ENCODE measurements at places on chromosomes 2 and 18. TPM values are rescaled to one million over a fixed set of nuclear protein-coding genes. Genes with fewer than 3 reads are reported as not detected.

ACMSD gene
- not detected for total RNA-seq

TCF23 gene
- total RNA-seq, result not detected

CTAGE1 gene
- not detected for total RNA-seq

SERPINB2 gene
- total RNA-seq, result not detected

KLHL41 gene
- total RNA-seq, result 0.10 TPM

CDH19 gene
- not detected for total RNA-seq

TSGA10 gene
- 4.2 TPM for total RNA-seq

SH3RF3 gene
- 12.8 TPM for total RNA-seq

RANBP2 gene
- 67.7 TPM for total RNA-seq

PCARE gene
- total RNA-seq, result not detected

DNA sequence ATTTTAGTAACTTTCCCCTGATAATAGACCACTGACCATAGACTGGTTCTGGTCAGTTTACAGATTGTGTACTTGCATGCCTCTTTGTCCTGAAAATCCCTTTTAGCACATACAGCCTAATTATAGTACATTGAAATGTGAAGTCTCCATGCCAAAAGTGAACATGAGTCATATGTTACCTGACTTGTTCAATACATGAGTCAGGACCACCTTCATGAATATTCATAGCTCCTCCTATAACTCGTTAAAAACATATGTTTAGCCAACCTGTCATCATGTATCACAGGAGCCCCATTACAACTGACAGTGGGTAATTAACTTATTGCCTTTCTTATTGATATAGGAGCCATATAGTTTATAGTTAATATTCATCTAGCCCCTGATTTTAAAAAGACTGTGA lies 78.6 kb downstream of the SH3YL1 start:
- H3K4me1 ChIP-seq, result no peaks in the 10 kb centered on the region
- H3K36me3 ChIP-seq, result peaks cover 6% of the 10 kb centered on the region
- no peak for DNase-seq
- no peak overlapping the region for H3K4me3 ChIP-seq

DNA sequence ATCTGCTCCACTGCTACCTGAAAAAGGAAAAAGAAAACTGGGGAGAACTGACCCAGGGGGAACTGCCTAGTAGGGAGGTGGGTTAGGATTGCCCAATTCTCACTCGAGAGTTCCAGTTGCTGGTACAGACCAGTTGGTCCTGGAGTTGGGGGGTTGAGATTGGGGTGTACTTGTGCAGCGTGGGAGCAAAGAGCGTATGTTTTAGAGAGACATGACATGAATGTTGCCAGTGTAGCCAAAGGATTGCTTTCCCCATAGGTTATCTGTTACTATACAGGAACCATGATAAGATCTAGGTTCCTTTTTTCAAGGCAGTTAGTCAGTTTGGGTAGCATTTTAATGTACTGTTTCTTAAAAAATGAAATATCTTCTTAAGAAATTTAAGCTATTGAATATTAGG lies 68.6 kb downstream of the APLF start:
- no peak overlapping the region for H3K27ac ChIP-seq
- H3K27me3 ChIP-seq, result peaks cover 3% of the 10 kb centered on the region
- H3K36me3 ChIP-seq, result no peaks in the 10 kb centered on the region
- peaks cover 6% of the 10 kb centered on the region for H3K4me1 ChIP-seq
- H3K4me3 ChIP-seq, result no peak overlapping the region
- DNase-seq, result no peak

GRCh38 chr2:72864500-72864899 lies 22.7 kb upstream of the SPR start:
- H3K4me1 ChIP-seq, result peaks cover 4% of the 10 kb centered on the region
- no peak overlapping the region for H3K4me3 ChIP-seq
- no peaks in the 10 kb centered on the region for H3K36me3 ChIP-seq
- no peak for DNase-seq
- H3K27ac ChIP-seq, result no peak overlapping the region

DNA sequence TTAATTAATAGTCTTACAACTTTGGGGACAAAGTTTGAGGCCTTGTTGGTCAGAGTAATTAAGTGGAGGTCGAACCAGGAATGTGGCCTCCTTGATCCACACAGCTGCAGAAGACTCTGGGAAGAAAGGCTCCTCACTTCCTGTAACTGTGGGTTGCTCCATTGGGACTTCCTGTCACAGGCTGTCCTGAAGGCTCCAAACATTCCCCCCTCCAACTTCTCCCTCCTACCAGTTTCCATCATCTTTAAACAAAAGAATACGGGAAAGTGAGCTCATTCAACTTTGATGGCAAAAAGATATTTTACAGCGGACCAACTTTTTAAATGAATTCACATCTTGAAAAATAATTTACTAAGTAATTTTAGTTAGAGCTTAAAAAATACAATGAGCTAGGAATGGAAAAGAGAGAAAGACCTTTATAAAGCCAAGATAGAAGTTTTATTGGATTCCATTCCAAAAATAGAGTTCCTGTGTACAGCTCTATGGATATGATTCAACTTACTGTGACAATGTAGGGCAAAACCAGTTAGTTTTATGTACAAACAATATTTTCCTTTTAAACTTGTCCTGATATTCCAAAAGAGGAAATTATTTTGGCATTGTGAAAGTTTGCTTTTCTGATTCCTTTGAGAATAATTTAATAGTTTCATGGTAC lies 212.0 kb upstream of the NABP1 start:
- H3K4me3 ChIP-seq, result no peak overlapping the region
- no peak overlapping the region for H3K27ac ChIP-seq
- peaks cover 10% of the 10 kb centered on the region for H3K4me1 ChIP-seq
- no peaks in the 10 kb centered on the region for H3K36me3 ChIP-seq

- H3K27ac ChIP-seq, result no peak overlapping the region
- H3K27me3 ChIP-seq, result peaks cover 2% of the 10 kb centered on the region
- no peak overlapping the region for H3K4me3 ChIP-seq
- peaks cover 16% of the 10 kb centered on the region for H3K4me1 ChIP-seq
- peak; percentile 56 for DNase-seq
These were observed 3.1 kb downstream of the PAIP2B start for GRCh38 chr2:71223767-71224333.

- no peaks in the 10 kb centered on the region for H3K4me1 ChIP-seq
- H3K4me3 ChIP-seq, result no peak overlapping the region
- peaks cover 3% of the 10 kb centered on the region for H3K27me3 ChIP-seq
- H3K27ac ChIP-seq, result no peak overlapping the region
- no peaks in the 10 kb centered on the region for H3K36me3 ChIP-seq
- DNase-seq, result no peak
These were observed 431.6 kb downstream of the METTL4 start for GRCh38 chr18:2139691-2140090.

- H3K36me3 ChIP-seq, result no peaks in the 10 kb centered on the region
- no peak for DNase-seq
- peaks cover 47% of the 10 kb centered on the region for H3K4me1 ChIP-seq
- peak overlapping the region; percentile 87 for H3K27ac ChIP-seq
- no peak overlapping the region for H3K4me3 ChIP-seq
These were observed 6.1 kb upstream of the CUL3 start for GRCh38 chr2:224591220-224591619.

GRCh38 chr2:238296638-238297457 lies 8.4 kb upstream of the PER2 start:
- H3K4me3 ChIP-seq, result no peak overlapping the region

- no peak for DNase-seq
- no peak overlapping the region for H3K27ac ChIP-seq
- H3K27me3 ChIP-seq, result peaks cover 1% of the 10 kb centered on the region
These were observed 27.7 kb upstream of the CHMP1B start for GRCh38 chr18:11823545-11823944.

- peaks cover 4% of the 10 kb centered on the region for H3K27me3 ChIP-seq
- H3K36me3 ChIP-seq, result no peaks in the 10 kb centered on the region
- DNase-seq, result no peak
- peak overlapping the region; percentile 73 for H3K27ac ChIP-seq
These were observed 55.3 kb upstream of the TMEM163 start for GRCh38 chr2:134773759-134774742.

DNA sequence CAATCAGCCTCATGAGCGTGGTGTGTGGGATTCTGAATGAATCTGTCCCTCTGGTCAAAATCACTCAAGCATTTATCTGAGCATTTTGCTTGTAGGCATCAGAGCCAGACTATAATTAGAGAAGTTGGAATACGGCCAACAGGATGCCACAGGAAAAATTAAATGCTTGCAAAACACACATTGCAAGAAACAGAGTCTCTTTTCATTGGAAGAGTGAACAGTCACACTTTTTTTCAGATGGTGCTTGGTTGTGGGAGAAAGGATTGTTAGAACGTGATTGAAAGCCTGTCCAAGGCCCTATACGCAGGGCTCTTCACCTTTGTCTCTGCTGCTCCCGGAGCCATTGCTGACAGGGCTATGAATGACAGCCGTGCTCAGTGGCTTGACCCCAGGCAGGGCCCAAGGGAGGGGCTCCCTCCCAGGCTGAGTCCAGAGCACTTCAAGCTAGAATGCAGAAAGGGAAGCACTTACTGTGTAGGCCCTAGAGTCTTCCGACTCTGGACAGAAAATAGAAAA lies 59.8 kb downstream of the SNTG2 start:
- no peak overlapping the region for H3K4me3 ChIP-seq
- peaks cover 1% of the 10 kb centered on the region for H3K27me3 ChIP-seq
- DNase-seq, result no peak
- H3K4me1 ChIP-seq, result no peaks in the 10 kb centered on the region
- H3K27ac ChIP-seq, result no peak overlapping the region

- peaks cover 3% of the 10 kb centered on the region for H3K4me1 ChIP-seq
- no peak overlapping the region for H3K27ac ChIP-seq
- peak overlapping the region; percentile 92 for H3K4me3 ChIP-seq
- peak; percentile 48 for DNase-seq
These were observed 3.6 kb upstream of the CAPG start for GRCh38 chr2:85413592-85414420.

GRCh38 chr18:41096504-41096903 lies 858.5 kb upstream of the PIK3C3 start:
- DNase-seq, result peak; percentile 7
- no peaks in the 10 kb centered on the region for H3K36me3 ChIP-seq
- H3K4me3 ChIP-seq, result no peak overlapping the region
- peaks cover 1% of the 10 kb centered on the region for H3K27me3 ChIP-seq

DNA sequence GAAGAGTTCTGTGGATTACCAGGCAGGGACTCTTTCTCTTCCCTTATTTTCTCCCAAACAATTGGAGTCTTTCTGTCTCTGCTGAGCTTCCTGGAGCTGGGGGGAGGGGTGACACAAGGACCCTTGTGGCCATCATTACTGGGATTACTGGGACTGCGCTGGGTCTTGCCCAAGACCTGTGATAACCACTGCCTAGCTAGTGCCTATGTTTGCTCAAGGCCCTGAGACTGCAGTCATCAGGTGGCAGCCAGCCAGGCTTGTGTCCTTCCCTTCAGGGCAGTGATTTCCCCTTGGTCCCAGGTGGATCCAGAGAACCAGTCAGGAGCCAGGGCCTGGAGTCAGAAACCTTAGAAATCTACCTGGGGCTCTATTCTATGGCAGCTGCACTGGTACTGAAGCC lies 355.6 kb downstream of the PARD3B start:
- DNase-seq, result no peak
- no peak overlapping the region for H3K27ac ChIP-seq

- H3K27me3 ChIP-seq, result peaks cover 1% of the 10 kb centered on the region
- H3K4me1 ChIP-seq, result no peaks in the 10 kb centered on the region
- H3K4me3 ChIP-seq, result no peak overlapping the region
- no peaks in the 10 kb centered on the region for H3K36me3 ChIP-seq
These were observed 250.8 kb upstream of the ACVR2A start for GRCh38 chr2:147594038-147594437.

DNA sequence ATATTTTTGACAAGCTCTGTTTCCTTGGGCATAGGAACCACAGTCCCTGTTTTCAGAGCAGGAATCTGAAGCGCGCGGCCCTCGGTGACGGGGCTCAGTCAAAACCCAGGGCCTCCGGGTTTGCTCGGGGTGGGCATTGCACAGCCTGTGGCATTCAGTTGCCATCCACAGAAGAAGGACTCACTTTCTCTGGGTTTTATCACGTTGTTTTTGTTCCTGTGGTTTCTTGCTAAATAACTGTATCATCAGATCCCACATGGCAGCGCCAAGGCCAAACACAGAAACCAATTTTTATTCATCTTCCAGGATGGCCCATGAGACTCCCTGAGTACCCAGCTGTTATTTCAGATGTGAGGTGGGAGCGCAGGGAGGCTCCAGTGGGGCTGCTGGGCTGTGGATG lies 35.6 kb downstream of the SGPP2 start:
- H3K36me3 ChIP-seq, result no peaks in the 10 kb centered on the region
- no peak overlapping the region for H3K27ac ChIP-seq
- H3K27me3 ChIP-seq, result no peaks in the 10 kb centered on the region
- H3K4me3 ChIP-seq, result no peak overlapping the region
- no peaks in the 10 kb centered on the region for H3K4me1 ChIP-seq
- no peak for DNase-seq

DNA sequence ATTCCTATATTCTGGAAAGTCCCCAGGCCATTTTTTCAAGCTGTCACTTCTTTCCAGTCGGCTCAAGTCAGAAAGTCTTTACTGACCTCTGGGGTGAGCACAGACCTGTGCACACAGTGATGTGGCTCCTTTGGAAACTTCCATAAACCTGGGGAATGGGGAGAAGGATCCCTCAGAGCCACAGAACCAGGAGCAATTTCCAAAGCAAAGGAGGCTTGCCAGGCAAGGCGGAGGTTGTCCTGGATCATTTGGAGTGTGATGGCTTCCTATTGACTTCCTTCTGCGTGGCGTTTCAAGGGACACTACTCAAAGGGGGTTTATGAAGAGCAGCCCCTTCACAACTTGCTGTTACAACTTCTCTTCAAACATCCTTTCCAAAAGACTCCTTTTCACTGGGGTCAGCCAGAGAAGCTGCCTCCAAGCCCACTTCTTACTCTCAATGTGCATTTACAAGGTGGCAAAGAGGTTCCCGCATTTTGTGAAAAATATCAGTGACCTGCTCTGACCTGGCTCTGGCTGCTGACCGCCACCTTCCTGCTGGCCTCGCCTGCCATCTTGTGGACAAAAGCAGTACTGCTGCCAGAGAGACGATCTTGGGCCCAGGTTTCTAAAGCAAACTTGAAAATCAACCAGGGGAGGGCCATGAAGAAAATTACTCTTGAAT lies 18.2 kb upstream of the TMEM247 start:
- peaks cover 12% of the 10 kb centered on the region for H3K4me1 ChIP-seq
- peaks cover 4% of the 10 kb centered on the region for H3K27me3 ChIP-seq
- no peak overlapping the region for H3K27ac ChIP-seq
- no peaks in the 10 kb centered on the region for H3K36me3 ChIP-seq

- no peak for DNase-seq
- H3K4me1 ChIP-seq, result peaks cover 15% of the 10 kb centered on the region
- H3K27ac ChIP-seq, result no peak overlapping the region
- peaks cover 8% of the 10 kb centered on the region for H3K36me3 ChIP-seq
- no peaks in the 10 kb centered on the region for H3K27me3 ChIP-seq
These were observed 5.1 kb downstream of the TXNL4A start for GRCh38 chr18:79983253-79983652.

DNA sequence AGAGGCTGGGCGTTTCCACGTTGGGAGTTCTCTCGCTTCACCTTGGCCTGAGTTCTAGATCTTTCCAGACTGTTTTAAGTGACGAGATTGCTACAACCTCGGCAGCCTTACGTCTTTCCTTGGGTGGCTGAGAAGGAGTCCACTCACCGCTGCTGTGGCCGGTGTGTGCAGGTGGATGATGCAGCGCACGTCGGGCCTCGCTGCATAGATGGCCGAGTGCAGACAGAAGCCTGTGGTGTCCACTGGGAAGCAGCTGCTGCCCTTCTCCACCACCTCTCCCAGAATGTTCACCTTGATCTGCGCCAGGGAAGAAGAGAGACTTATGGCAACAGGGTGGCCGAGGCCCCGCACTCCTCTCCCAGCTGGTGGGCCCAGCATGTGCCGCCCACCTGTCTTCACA lies 75.7 kb downstream of the ADD2 start:
- H3K4me1 ChIP-seq, result peaks cover 3% of the 10 kb centered on the region
- peaks cover 37% of the 10 kb centered on the region for H3K36me3 ChIP-seq
- no peak overlapping the region for H3K27ac ChIP-seq
- H3K4me3 ChIP-seq, result no peak overlapping the region
- peaks cover 10% of the 10 kb centered on the region for H3K27me3 ChIP-seq
- DNase-seq, result no peak

Data from endothelial cell (in vitro differentiated cells).